Esophagus mucosa (tissue), 1 donor: ENCODE measurements at places on chromosomes 6 and 20. TPM values are rescaled to one million over a fixed set of nuclear protein-coding genes. Genes with fewer than 3 reads are reported as not detected.

The MBOAT1 gene
- 6.3 TPM for total RNA-seq

The SGK2 gene
- total RNA-seq = 0.36 TPM

The NTSR1 gene
- total RNA-seq = not detected

The OLIG3 gene
- not detected for total RNA-seq
